ENCODE measurements at places on chromosomes 6 and 20.

DNA sequence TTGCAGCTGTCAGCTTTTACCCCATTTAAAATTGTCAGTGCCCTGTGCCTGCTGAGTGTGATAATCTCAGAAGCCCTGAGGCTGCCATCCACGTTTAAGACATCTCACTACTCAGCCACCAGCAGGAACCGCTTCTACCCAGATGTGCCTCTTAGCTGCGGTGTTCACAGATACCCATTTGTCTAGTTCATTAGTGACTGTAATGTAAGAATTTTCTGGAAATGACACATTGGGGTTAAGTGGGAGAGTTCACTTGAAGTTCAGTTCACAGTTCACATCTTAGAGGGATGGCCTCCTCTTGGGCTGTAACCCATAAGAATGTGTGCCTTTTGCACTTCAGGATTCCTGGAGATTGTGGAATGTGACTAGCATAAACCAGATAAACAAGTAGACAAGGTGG, 477.7 kb downstream of the BTBD3 start:
- no peak for DNase-seq

DNA sequence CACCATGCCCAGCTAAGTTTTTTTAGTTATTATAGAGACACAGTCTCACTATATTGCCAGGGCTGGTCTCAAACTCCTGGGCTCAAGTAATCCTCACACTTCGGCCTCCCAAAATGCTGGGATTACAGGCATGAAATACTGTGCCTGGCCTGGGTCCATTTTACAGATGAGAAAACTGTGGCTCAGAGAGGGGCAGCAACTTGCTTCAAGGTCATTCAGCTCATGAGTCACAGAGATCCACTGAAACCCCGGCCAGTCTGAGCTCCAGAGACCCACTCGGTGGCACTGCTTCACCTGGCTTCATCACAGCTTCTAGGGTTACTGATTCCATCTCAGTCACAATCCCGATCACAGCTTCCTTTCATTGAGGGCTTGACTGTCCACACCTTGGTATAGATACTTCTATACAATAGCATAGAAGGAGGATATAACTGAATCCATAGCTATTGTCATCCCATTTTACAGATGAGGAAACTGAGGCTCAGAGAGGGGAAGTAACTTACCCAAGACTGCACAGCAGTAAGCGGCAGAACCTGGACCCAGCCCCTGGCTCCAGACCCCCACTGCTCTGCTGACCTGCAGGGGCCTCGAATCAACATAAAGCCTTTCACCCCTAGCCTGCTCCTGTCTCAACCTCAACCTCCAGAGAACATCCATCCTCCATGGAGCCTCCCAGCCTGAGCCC, 11.8 kb downstream of the NOL4L start:
- no peak for DNase-seq

- DNase-seq: no peak
These were observed 99.9 kb upstream of the MYLIP start for GRCh38 chr6:16028966-16029365.

DNA sequence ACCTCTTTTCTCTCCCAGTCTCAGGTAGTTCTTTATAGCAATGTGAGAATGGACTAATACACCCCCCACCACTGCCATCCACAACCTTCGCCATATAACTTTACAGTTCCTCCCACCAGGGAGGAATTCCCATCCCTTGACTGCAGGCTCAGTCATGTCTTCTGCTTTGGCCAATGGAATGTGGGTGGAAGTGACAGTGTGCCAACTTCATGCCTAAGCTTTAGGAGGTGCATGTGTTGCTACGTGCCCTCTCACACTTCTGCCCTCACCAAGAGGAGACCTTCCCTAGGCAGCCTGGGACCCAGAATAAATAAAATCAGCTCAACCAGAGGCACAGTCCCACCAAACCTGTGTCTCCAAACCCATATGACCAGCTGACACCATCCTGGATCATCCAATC, 33.0 kb upstream of the LRRN4 start:
- DNase-seq: no peak

DNA sequence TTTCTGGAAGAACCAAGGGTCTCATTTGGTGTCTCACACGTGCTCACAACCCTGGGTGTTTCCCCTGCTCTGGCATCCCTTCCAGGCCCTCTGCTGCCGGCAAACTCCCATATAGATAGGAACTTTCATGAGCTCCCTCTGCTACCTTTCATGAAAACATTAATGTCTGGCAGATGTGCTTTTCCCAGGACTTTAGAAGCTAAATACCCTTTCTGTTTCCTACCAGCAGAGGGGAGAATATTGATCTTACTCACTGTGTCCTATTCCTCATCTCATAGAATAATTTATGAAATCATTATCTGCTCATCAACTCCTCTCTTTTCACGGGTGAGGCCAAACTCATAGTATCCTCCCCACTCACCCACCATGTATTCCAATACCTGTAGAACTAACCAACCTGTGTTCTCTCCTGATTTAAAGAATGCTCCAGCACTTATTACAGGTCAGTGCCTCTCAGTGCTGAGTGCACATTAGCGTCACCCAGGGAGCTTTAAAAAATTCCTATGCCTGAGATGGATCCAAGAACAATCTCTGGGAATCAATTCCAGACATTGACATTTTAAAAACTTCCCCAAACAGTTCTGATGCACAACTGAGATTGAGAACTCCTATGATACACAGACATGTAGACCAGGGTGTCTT, 298.5 kb upstream of the JAG1 start:
- DNase-seq: no peak

- no peak for DNase-seq
These were observed 5.6 kb downstream of the ARID1B start for GRCh38 chr6:156782691-156783320.

GRCh38 chr20:35854713-35855348, 83.0 kb downstream of the PHF20 start:
- DNase-seq: no peak

- DNase-seq: no peak
These were observed 32.4 kb downstream of the VAPB start for GRCh38 chr20:58421497-58421850.

DNA sequence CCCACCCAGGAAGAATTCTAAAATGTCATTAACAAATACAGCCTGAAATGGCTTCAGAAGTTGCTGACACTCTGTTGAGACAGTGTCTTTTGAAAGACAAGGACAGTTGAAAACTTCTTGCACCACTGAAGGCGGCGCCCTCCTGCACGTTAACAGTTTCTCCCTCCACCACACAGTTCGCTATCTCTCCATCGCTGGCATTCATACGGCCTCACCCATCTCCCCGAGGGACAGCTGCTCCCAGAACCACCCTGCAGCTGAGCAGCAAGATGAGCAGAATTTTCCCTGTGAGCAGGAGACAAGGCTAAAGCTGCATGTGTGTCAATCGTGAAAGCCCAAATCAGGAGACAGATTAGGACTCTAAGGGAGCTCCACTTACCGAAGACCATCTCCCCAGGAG, 113.3 kb downstream of the LY86 start:
- DNase-seq: no peak

DNA sequence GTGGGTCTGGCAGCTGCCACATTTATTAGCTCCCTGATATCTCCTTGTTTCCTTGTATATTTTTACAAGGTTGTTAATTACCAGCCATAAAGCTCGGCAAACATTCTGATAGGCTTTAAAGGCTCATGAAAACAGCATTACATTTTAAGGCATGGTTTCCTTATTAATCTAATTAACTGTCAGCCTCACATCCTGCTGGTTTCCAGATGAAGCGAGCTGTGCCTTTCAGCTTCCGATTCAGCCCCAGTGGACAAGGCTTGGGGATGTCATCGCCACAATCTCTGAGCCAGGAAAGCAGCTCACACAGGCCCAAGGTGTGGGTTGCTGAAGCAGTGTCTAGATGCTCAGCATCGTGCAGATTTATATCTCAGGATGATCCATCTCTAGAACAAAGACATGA, 66.0 kb upstream of the RALY start:
- DNase-seq: no peak

- DNase-seq: no peak
These were observed 860.0 kb downstream of the QKI start for GRCh38 chr6:164274493-164274892.

DNA sequence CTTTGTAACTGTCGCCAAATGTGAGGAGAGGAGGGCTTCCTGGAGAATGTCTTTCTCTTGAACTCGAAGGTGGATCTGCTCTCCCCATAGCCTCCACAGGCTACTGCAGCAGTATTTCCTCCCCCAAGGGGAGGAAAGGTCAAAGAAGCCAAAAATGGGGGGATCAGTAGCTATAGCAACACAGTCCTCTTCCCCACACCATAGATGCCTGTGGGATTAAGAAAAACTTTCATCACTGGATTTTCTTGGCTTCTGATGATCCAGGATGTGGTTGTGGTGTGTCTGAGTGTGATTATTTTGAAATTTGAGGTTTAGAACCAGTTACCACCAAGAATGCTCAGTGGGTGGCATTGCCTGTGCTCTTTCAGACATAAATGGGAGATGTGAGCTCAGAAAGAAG, 140.1 kb upstream of the SPACA1 start:
- DNase-seq: no peak

- no peak for DNase-seq
These were observed 157.7 kb downstream of the ID4 start for GRCh38 chr6:19994909-19995308.

DNA sequence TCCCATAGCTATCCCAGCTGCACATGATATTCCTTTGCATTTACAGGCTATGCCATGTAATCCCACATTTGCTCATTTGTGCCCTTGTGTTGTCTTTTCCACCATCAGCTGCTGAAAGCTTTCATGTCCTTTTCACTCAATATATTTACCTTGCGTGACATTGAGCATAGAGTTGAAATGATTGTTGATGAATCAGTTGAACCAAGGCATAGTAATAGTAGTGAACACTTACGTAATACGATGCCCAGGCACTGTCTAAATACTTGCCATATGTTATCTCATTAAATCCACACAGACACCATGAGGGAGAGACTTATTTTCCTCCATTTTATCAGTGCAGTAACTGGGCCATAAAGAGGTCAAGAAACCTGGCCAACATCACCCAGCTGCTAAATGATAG, 13.1 kb downstream of the RNF8 start:
- no peak for DNase-seq

GRCh38 chr6:109411034-109411433, 28.8 kb upstream of the CD164 start:
- DNase-seq: no peak

DNA sequence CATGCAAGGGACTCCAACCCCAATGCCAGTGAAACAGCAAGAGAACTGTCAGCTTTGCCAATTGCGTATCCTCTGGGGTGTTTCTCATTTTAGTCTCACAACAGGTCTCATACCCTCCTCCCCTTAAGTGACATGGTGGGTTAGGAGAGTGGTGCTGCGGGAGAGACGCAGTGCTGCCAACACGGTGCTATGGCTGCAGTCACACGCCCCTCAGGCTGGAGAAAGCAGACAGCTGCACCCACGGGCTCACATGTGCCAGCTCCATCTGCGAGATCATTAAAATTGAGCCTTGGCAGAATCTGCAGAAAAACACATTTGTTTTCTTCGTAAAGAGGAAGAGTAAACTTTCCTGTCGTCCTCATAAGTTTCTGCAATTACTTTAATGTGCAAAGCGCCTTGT, 114.7 kb downstream of the ANKRD60 start:
- DNase-seq: no peak

DNA sequence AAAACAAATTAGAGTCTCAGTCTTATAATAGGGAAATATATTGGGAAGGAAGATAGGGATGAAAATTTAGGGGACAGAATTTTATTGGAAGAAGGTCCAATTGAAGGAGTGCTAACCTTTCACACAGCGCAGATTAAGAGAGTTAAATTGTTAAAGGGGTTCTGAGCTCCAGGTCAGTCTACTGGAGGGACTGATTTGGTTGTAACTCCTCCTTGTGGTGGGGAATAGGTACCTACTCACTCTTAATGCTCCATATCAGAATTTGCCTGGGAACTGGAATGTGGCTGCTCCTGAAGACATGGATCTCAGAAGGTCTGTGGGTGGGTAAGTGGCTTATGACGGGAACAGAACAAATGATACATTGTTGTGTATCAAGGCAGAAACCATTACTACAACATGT, 143.5 kb downstream of the FLRT3 start:
- no peak for DNase-seq

- no peak for DNase-seq
These were observed 57.9 kb downstream of the SESN1 start for GRCh38 chr6:109036574-109037294.

GRCh38 chr6:105177556-105177955, 2.3 kb downstream of the POPDC3 start:
- no peak for DNase-seq

Measured in cortex of kidney (tissue), 1 donor.